ENCODE measurements at places on chromosomes 1 and 21.

DNA sequence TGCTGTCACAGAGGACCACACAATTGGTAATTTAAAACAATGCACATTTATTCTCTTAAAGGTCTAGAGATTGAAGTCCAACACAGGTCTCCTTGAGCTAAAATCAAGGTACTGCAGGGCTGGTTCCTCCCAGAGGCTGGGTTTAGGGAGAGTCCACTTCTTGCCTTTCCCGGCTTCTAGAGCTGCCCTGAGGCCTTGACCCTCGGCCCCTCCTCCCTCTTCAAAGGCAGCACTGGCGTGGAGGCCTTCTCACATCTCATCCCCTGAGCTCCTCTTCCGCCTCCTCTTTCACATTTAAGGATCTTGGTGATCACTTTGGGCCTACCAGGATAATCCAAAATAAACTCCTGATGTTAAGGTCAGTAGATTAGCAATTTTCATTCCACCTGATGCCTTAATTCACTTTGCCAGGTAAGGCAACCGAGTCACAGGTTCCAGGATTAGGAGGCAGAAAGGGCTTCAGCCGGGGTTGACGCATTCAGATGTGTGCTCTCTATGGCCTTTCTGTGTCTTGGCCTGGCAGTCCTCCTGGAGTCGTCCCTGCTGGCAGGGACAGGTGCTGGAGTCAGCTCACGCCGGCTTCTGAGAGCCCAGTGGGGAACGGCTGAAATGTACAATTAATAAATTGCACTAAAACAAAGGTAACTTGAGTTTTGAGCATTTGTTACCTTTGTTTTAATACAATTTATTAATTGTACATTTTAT is 61.2 kb upstream of the ABCG1 start:
- no peak for DNase-seq

- DNase-seq: no peak
Measured at GRCh38 chr1:200346700-200347099, 63.1 kb downstream of the ZNF281 start.

- DNase-seq: no peak
Measured at GRCh38 chr1:89959719-89960118, 35.2 kb upstream of the ZNF326 start.

GRCh38 chr21:46569081-46569480 is 35.8 kb downstream of the S100B start:
- DNase-seq: no peak

- no peak for DNase-seq
Measured at GRCh38 chr1:200282497-200283122, 127.2 kb downstream of the ZNF281 start.

DNA sequence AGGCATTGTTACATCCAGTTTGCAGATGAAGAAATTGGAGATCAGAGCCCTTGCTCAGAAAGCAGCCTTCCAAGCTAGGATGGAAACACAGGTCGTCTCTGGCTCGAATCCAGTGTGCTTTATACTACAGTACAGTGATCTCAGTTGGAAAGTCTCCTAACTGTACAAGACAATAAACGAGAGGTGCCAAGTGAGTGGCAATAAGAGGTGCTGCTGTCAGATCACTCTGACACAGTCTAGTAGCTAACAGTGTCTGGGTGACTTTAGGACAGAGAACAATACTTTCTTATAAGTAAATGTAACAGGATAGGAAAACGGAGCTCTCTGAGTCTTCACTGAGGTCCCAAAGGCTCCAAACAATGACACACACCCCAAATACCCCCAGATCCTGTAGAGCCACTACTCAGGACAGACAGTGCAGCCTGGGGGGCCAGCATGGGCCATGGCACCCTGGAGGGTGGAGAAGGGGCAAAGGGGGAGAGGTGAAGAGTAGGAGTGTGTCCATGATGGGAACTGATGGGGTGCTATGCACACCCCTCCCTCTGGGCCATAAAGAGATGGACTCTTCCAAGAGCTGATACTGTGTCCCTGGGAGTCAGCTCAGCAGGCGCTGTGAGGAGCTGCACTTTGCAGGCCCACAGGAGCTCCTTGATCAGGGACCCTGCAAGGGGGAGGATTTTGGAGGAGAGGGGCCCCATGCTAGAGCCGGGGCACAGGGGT is 3.3 kb downstream of the SH3BGR start:
- no peak for DNase-seq

DNA sequence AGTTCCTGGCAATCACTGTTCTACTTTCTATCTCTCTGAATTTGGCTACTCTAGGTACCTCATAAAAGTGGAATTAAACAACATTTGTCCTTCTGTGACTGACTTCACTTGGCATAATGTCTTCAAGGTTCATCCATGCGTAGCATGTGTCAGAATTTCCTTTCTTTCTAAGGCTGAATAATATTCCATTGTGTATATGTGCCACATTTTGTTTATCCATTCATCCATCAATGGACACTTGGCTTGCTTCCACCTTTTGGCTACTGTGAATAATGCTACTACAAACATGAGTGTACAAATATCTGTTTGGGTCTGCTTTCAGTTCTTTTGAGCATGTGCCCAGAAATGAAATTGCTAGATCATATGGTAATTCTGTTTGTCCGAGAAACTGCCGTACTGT is 14.7 kb downstream of the CACHD1 start:
- no peak for DNase-seq

GRCh38 chr21:39799178-39799577 is 54.2 kb downstream of the IGSF5 start:
- DNase-seq: no peak

GRCh38 chr1:169572187-169572586 is 14.1 kb downstream of the F5 start:
- no peak for DNase-seq

DNA sequence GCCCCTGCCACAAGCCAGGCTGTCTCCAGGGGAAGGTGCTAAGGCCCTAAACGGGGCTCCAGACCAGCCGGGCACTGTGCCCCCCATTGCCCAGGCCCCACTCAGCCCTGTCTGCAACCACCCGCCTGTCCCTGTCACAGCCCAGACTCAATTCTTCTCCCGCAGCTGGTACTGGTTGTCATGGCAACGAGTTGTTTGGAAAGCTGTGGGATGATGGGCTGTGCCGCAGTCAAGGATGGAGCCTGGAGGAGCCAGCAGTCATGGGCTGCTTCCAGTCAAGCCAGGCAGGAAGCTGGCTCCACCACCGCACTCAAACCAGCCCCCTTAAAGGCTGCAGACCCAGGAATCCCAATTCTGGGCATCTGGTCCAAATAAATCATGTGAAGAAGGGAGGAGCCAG is 4.2 kb downstream of the SPOCD1 start:
- DNase-seq: no peak

GRCh38 chr1:93079685-93080141 is 630 bp downstream of the MTF2 start:
- DNase-seq: no peak
